Right lobe of liver (tissue), 6 donors: ENCODE measurements at places on chromosomes 2 and 18. TPM values are rescaled to one million over a fixed set of nuclear protein-coding genes. Genes with fewer than 3 reads are reported as not detected.

DNA sequence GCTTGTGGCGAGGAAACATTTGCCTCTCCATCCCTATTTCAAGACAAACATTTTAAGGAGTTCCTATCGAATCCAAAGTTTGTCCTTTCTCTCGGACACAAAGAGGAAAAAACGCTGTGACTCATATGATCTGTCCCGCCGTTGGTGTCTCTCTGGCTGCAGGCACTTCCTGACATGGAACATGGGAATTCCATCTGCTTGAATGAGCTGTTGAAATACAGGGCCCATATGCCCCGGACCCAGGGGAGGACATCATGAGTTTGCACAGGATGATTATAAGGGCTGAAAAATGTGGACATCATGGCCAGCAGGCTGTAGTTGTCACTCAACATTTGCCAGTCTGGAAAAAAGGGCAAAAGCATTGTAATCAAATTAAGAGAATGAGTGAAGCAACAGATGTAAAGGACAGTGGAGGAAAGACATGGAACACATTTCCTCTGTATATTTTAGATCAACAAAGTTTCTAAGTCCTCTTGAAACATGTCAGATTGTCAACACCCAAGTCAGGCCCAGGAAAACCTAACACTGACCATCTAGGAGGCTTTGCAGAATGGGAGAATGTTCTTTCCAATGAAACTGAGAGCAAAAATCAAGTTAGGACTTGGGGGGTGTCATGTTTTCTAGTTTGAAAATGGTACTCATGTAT is 103.2 kb upstream of the SMIM21 start:
- no peak for DNase-seq

DNA sequence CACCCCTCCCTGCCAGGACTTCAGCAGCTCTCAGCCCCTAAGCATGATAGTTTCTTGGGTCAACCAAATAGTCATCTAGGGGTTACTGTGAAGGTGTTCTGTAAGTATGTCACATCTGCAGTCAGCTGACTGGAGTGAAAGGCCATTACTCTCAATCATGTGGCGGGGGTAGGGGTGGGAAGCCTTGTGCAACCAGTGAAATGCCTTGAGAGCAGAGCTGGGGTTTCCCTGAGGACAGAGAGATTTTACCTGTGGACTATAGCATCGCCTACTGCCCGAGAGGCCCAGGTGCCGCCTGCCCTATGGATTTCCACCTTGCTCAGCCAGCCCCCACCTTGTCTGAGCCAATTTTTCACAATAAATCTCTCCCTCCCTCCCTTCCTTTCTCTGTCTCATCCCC is 20.9 kb upstream of the KLF11 start:
- no peak for DNase-seq

GRCh38 chr18:42758852-42759251 is 356.6 kb downstream of the RIT2 start:
- no peak for DNase-seq

DNA sequence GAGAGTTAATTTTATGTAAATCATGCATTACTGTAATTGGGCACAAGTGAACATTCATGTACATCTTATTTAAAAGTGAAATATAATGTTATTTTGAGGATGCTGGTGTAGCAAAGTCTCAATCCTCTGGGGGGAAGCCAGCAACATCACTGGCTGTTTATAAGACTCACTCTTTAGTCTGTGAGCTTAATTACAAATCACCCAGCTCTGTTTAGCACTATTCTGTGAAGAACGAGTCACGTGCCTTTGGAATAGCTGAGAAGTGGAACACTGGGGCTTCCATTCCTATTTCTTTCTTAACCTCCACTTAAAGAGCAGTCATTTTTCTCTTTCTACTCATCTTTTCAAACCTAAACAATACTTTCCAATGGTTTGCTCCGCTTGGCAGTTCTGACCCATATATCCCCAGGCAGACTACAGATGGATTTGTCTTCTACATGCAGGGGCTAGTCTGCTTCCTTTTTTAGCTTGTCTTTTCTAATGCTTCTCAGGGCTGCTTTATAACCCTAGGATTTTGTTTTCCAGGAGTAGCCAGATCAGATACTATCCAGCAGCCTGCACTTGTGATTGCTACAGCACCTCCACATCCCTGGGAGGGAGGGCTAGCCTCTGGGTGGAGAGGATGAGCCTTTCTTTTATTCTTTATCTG is 95.3 kb upstream of the CAVIN2 start:
- DNase-seq: no peak

- no peak for DNase-seq
Measured at GRCh38 chr18:5982332-5982731, 87.0 kb upstream of the TMEM200C start.

GRCh38 chr2:162253435-162253834 is 10.2 kb upstream of the FAP start:
- DNase-seq: no peak

- no peak for DNase-seq
Measured at GRCh38 chr18:59569390-59569791, 127.8 kb downstream of the CCBE1 start.

DNA sequence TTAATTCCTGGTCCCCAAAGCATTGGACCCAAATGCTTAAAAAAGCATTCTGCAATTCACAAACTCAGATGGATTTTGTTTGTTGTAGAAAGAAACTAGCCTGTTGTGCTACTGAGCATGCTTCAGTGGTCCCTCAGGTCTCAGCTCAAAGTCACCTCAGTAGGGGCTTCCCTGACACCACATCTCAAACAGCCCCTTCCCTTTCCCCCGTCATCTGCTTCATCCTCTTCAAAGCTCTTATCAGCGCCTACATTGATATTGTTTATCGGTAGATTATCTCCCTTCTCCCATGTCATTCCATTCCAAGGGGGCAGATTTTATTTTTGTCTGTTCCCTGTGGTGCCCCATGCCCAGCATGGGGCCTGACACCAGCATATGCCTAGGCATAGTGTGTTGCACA is 172.9 kb downstream of the CELF4 start:
- no peak for DNase-seq

GRCh38 chr18:76167410-76167809 is 327.6 kb downstream of the ZNF516 start:
- DNase-seq: no peak

- no peak for DNase-seq
Measured at GRCh38 chr2:231323316-231323715, 72.2 kb upstream of the B3GNT7 start.

GRCh38 chr2:2706306-2706705 is 375.2 kb upstream of the MYT1L start:
- no peak for DNase-seq

GRCh38 chr2:15260196-15260595 is 300.9 kb downstream of the NBAS start:
- DNase-seq: no peak

DNA sequence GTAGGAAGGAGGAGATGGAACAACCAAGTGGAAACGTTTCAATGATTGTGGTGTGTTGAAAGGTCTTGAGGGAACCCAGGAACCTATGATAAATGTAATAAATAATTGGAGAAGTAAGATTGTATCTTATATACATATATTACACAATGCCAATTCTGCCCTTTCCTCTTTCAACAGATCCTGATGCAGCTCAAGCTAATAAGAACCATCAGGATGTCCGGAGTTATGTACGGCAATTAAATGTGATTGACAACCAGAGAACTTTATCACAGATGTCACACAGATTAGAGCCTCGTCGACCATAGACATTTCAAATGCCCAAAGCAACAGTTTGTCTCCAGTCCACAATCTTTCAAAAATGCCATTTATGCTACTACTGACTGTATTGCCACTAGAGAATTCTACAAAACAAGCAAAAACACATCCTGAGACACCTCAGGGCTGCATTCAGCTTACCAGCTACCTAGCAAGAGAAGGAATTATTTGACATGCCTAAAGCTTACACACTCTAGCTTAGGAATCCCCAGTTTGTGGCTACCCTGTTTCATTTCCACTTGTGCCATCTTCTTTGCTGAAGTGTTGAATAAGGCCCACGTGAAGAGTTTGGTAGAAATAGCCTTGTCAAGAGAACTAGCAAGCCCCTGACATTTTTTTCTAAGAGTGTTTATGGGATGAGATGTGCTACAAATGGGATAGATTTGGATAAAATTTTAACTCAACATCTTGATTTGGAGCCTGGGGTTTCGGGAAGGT is 24.0 kb upstream of the MAP3K20 start:
- no peak for DNase-seq

GRCh38 chr2:164746713-164747112 is 94.9 kb downstream of the COBLL1 start:
- DNase-seq: no peak

DNA sequence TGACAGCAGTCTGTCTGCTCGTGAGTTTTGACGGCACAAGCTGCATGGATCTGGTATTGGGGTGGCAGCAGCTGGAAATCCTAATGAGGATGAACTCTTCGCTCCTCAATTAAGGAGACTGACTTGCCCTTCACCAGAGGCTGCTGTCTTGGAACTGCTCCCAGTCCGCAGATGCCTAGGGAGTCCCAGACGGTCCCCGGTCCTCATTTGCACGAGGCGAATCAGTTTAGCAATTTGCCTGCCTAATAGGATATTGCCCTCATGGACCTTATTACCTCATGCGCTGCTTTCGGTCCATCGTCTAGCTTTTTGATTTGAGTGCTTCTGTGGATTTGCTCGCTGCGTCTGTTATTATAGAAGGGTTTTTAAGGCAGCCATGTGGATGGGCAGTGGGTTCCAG is 40.6 kb downstream of the ASAP2 start:
- no peak for DNase-seq

DNA sequence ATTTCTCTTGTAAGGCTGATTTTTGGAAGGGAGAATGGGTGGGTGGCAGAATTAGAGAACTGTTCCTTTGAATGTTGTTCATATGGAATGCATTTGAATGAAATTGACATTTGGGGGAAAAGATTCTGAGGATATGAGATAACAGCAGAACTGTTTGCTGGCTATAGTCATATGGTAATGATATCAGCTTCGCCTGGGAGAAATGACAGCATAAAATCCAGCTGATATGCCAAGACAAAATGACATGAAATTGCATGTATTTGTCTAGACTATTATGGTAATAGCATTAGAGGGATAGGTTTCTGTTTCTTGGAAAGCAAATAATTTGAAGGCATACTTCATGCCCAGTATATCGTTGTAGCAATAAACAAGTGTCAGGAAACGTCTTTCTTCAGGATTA is 150.8 kb upstream of the SPATS2L start:
- DNase-seq: no peak

GRCh38 chr18:36459786-36460185 is 162.3 kb downstream of the FHOD3 start:
- DNase-seq: no peak

DNA sequence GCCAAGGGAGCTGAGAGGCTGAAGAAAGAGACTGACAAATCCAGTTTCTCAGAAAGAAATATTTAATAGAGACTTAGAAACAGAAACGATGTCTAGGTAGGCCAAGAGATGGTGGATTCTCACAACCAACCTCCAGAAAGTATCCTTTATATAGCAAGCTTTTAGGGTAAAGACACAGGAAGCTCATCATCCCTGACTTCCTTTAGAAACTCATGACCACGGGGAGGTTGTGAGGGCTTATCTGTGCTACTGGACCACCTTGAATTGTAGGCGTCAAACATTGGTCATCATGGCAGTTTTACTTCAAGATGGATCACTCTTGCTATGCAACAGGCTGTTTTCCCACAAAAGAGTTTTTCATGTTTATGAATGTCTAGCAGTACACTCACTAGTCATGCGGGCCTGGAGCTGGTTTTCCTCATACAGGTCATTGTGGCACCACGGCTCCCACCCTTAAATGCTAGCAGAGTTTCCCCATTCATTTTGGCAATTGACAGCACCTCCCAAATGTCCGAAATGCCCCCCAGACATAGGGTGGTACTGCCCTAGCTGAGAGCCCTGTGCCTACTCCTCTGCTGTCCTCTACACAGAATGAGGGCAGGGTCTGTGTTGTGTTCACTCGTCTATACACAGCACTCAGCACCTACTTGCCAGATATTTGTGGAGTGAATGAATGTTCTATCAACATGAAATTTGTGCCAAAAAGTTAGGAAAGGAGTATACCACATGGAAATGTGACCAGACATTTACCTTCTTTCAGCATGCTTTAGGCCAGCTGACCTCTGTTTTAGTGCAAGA is 89.0 kb downstream of the TMEM247 start:
- no peak for DNase-seq

- no peak for DNase-seq
Measured at GRCh38 chr18:3225588-3225987, 5.8 kb upstream of the MYOM1 start.

DNA sequence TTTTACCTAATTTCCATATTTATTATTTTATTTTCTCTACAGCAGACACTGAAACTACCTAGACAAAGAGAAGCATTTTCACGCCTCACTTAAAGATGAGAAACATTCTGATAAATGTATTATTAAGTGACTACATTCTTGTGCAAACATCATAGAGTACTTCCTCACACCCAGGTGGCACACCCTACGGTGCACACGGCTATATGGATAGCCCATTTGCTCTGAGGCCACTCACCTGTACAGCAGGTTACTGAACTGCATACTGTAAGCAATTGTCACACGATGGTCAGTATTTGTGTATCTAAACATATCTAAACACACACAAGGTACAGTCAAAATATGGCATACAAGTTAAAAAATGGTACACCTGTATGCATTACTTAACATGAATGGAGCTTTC is 481.4 kb downstream of the CMPK2 start:
- DNase-seq: no peak

TMEFF2 gene
- not detected for total RNA-seq

ITGB6 gene
- not detected for total RNA-seq

KLHL29 gene
- 10.2 TPM for total RNA-seq

MLPH gene
- 45.2 TPM for total RNA-seq

KCNF1 gene
- total RNA-seq: not detected

TEKT4 gene
- total RNA-seq: not detected
